ENCODE measurements at places on chromosomes 7 and 10.

- H3K4me3 ChIP-seq, result no peak overlapping the region
- no peaks in the 10 kb centered on the region for H3K36me3 ChIP-seq
Observed at GRCh38 chr10:80126876-80127275, 5.7 kb upstream of the PLAC9 start.

- H3K4me1 ChIP-seq, result peaks cover 18% of the 10 kb centered on the region
- no peak for DNase-seq
- no peaks in the 10 kb centered on the region for H3K27me3 ChIP-seq
- no peak overlapping the region for H3K4me3 ChIP-seq
- no peak overlapping the region for H3K27ac ChIP-seq
Observed at GRCh38 chr10:75544993-75545706, 113.7 kb downstream of the LRMDA start.

- peaks cover 4% of the 10 kb centered on the region for H3K27me3 ChIP-seq
- peaks cover 34% of the 10 kb centered on the region for H3K4me1 ChIP-seq
- H3K27ac ChIP-seq, result no peak overlapping the region
- no peak for DNase-seq
Observed at GRCh38 chr10:69871074-69871473, 69.4 kb downstream of the COL13A1 start.

GRCh38 chr7:120926943-120927346, 23.6 kb upstream of the ING3 start:
- no peak overlapping the region for H3K4me3 ChIP-seq
- no peak for DNase-seq
- no peaks in the 10 kb centered on the region for H3K36me3 ChIP-seq

- no peaks in the 10 kb centered on the region for H3K36me3 ChIP-seq
- H3K4me3 ChIP-seq, result no peak overlapping the region
- no peaks in the 10 kb centered on the region for H3K4me1 ChIP-seq
- no peak for DNase-seq
- H3K27me3 ChIP-seq, result no peaks in the 10 kb centered on the region
Observed at GRCh38 chr10:120005207-120006201, 113.0 kb downstream of the SEC23IP start.

- H3K36me3 ChIP-seq, result no peaks in the 10 kb centered on the region
- no peaks in the 10 kb centered on the region for H3K4me1 ChIP-seq
- no peaks in the 10 kb centered on the region for H3K27me3 ChIP-seq
- no peak overlapping the region for H3K27ac ChIP-seq
- DNase-seq, result no peak
Observed at GRCh38 chr7:154347700-154348266, 295.6 kb downstream of the DPP6 start.

GRCh38 chr10:88986549-88987242, 3.9 kb upstream of the FAS start:
- H3K4me3 ChIP-seq, result no peak overlapping the region
- no peak overlapping the region for H3K27ac ChIP-seq
- no peaks in the 10 kb centered on the region for H3K27me3 ChIP-seq

DNA sequence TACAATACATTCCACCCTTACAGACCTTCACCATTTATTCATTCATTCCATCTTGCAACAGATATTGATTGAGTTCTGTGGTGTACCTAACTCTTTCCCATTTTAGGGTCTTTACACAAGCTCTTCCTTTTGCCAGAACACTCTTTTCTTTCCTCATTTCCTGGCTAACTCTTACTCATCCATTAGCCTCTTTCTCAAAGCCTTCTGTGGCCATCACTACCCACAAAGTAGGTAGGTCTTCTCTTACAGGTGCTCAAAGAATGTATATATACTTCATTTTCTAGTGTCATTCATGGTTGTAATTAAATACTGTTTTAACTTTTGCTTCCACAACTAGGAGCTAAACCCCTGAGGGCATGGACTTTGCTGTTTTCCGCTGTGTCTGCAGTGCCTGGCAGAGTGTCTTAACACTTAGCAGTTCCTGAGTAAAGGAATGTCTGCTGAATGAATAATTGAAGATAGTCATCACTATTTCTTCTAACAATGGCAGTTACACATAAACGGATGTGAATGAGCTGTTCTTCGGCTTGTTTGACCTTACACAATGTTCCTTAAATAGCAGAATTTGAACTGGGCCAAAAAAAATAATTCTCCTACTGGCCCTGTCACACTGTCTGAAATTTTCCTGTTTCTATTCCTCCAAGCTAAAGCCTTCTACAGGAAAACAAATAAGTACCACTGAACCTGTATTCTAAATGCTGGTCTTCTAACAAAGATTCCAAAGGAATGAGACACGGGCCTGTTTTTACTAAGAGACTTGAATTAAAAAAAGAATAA, 15.1 kb downstream of the BCAP29 start:
- no peaks in the 10 kb centered on the region for H3K4me1 ChIP-seq
- no peak for DNase-seq

GRCh38 chr10:102468683-102469082, 17.3 kb upstream of the C10orf95 start:
- H3K27ac ChIP-seq, result no peak overlapping the region
- no peak for DNase-seq
- H3K36me3 ChIP-seq, result no peaks in the 10 kb centered on the region
- no peaks in the 10 kb centered on the region for H3K4me1 ChIP-seq

DNA sequence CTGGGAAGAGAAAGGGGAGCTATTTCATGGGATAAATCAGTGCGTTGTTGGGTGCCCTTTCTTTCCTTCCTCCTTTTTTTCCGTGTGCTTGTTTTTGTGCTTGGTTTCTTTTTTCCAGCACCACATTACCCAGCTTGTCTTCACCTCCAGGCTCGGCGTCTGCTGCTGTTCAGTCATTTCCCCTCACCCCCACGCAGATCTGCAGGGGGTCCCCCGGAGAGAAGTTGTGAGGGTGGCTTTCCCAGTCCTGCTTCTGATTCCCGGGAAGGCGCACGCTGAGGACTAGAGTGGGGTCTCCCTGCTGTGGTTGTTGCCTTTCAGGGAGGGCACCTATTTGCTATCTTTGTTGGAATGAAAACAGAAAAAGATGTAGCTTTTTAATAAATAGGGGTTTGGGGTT, 1.6 kb downstream of the CAMK1D start:
- H3K36me3 ChIP-seq, result no peaks in the 10 kb centered on the region
- DNase-seq, result no peak
- peaks cover 17% of the 10 kb centered on the region for H3K4me1 ChIP-seq

- H3K4me3 ChIP-seq, result no peak overlapping the region
- DNase-seq, result no peak
- H3K36me3 ChIP-seq, result no peaks in the 10 kb centered on the region
- H3K27me3 ChIP-seq, result no peaks in the 10 kb centered on the region
- H3K27ac ChIP-seq, result no peak overlapping the region
Observed at GRCh38 chr10:124240839-124241291, 147.5 kb upstream of the CHST15 start.

- no peaks in the 10 kb centered on the region for H3K27me3 ChIP-seq
- H3K4me3 ChIP-seq, result no peak overlapping the region
- no peak for DNase-seq
- no peaks in the 10 kb centered on the region for H3K36me3 ChIP-seq
Observed at GRCh38 chr10:32171204-32171603, 115.0 kb upstream of the KIF5B start.

GRCh38 chr10:36479073-36479472, 646.3 kb upstream of the ANKRD30A start:
- no peak overlapping the region for H3K27ac ChIP-seq
- DNase-seq, result no peak
- H3K4me1 ChIP-seq, result no peaks in the 10 kb centered on the region
- H3K4me3 ChIP-seq, result no peak overlapping the region
- H3K27me3 ChIP-seq, result no peaks in the 10 kb centered on the region
- H3K36me3 ChIP-seq, result no peaks in the 10 kb centered on the region

- H3K27me3 ChIP-seq, result no peaks in the 10 kb centered on the region
- no peak for DNase-seq
- no peaks in the 10 kb centered on the region for H3K36me3 ChIP-seq
- H3K4me1 ChIP-seq, result no peaks in the 10 kb centered on the region
Observed at GRCh38 chr7:19491821-19492452, 216.9 kb downstream of the POLR1F start.

- H3K4me1 ChIP-seq, result no peaks in the 10 kb centered on the region
- no peaks in the 10 kb centered on the region for H3K36me3 ChIP-seq
- DNase-seq, result no peak
- no peaks in the 10 kb centered on the region for H3K27me3 ChIP-seq
- H3K27ac ChIP-seq, result no peak overlapping the region
Observed at GRCh38 chr7:39527296-39527695, 38.9 kb upstream of the YAE1 start.

DNA sequence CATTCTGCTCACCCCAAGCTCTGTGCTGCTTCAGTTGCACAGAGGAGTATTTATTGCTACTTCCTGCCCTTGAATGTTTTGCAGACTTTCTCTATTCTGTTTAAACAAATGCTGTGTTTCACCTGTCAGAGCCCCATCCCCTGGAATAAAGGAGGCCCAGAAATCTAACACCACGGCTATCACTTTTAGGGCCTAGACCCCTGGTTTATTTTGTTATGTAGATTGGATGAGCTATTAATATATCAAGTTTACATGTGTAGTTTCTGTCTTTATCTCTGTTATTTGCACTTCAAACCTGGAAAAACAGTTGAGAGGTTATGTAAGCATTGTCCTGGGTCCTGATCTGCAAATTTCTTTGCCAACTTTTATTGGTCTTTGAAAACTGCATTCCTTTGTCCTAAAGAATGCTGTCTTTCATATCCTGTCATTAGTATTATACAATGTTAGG, 630.1 kb downstream of the PARD3 start:
- H3K4me3 ChIP-seq, result no peak overlapping the region
- H3K27ac ChIP-seq, result no peak overlapping the region
- no peaks in the 10 kb centered on the region for H3K36me3 ChIP-seq
- no peaks in the 10 kb centered on the region for H3K27me3 ChIP-seq
- no peak for DNase-seq

DNA sequence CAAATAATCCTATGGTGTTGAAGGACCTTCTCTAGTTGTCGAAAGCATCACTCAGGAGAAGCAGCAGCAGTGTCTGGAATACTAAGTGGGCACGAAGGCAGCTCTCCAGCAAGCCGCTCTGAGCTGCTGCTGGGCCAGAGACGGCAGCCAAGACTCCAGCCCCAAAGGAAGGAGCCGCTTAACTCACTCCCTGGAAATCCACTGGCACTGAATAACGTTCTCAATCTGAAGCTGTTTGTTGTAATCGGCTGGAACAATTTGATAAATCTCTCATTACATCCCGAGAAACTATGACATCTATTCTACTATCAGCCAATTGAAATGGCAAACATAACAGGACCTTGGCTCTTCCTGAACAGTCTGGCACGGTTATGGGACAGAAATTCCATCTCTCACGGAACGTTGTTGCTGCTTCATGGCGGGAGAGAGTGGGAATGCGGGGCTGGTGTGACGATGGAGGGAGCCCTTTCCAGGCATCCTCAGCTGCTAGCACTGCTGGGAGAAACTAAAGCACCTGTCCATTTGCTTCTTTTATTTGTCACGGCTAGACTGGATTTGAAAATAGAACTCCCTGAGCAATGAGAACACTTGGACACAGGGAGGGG, 331.5 kb upstream of the RNF32 start:
- no peak for DNase-seq
- H3K27ac ChIP-seq, result no peak overlapping the region
- no peak overlapping the region for H3K4me3 ChIP-seq
- no peaks in the 10 kb centered on the region for H3K4me1 ChIP-seq
- no peaks in the 10 kb centered on the region for H3K27me3 ChIP-seq

- H3K27me3 ChIP-seq, result no peaks in the 10 kb centered on the region
- H3K27ac ChIP-seq, result no peak overlapping the region
- H3K36me3 ChIP-seq, result no peaks in the 10 kb centered on the region
- no peak overlapping the region for H3K4me3 ChIP-seq
Observed at GRCh38 chr10:11345224-11346054, 266.0 kb downstream of the USP6NL start.

GRCh38 chr7:133491201-133491691, 238.4 kb downstream of the EXOC4 start:
- H3K36me3 ChIP-seq, result peaks cover 14% of the 10 kb centered on the region
- no peaks in the 10 kb centered on the region for H3K4me1 ChIP-seq
- no peak overlapping the region for H3K27ac ChIP-seq
- no peak overlapping the region for H3K4me3 ChIP-seq

GRCh38 chr7:88597941-88598425, 161.5 kb upstream of the ZNF804B start:
- H3K27ac ChIP-seq, result no peak overlapping the region
- no peaks in the 10 kb centered on the region for H3K36me3 ChIP-seq
- no peaks in the 10 kb centered on the region for H3K4me1 ChIP-seq
- no peak overlapping the region for H3K4me3 ChIP-seq
- no peak for DNase-seq

- H3K27ac ChIP-seq, result no peak overlapping the region
- no peaks in the 10 kb centered on the region for H3K27me3 ChIP-seq
- no peak overlapping the region for H3K4me3 ChIP-seq
- no peaks in the 10 kb centered on the region for H3K4me1 ChIP-seq
Observed at GRCh38 chr7:70481570-70482123, 650.3 kb upstream of the GALNT17 start.

DNA sequence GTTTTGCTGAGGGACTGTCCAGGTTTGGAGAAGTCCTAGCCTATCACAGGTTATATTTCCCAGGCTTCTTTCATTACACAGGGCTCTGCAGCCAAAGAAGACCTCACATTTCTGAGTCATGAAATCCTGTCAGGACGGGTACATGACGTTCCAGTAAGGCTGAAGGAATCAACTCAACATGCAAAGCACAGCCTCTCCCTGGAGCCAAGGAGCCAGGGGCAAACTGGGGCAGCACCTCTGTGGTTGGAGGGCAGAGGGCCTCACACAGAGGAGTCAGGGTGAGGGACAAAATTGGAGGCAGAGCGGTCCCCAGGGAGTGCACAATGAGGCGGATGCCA, 116.3 kb upstream of the GDF10 start:
- H3K4me1 ChIP-seq, result peaks cover 5% of the 10 kb centered on the region
- H3K27me3 ChIP-seq, result no peaks in the 10 kb centered on the region
- DNase-seq, result no peak
- H3K4me3 ChIP-seq, result no peak overlapping the region

GRCh38 chr10:48605786-48606529, 1.1 kb upstream of the ARHGAP22 start:
- H3K27ac ChIP-seq, result no peak overlapping the region
- H3K27me3 ChIP-seq, result no peaks in the 10 kb centered on the region
- H3K36me3 ChIP-seq, result no peaks in the 10 kb centered on the region
- H3K4me1 ChIP-seq, result peaks cover 31% of the 10 kb centered on the region
- DNase-seq, result no peak

DNA sequence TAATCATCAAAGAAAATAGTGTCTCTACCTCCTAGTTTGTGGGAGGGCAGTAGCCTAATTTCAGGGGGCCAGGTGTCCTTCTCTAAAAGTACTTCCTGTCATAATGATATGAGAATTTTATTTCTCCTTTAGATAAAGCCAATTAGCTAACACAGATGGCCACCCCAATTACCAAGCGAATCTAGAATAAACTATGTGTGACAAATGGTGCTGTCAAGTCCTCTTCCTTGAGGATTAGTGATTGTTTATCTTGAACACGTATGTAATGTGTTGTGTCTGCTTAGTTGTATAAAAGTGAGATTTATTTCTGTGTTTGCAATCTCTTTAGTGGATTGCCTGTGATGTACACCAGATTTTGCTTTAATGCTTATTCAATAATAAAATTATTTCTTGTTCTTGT, 1120.0 kb downstream of the SORCS1 start:
- H3K36me3 ChIP-seq, result no peaks in the 10 kb centered on the region
- no peak for DNase-seq
- no peak overlapping the region for H3K27ac ChIP-seq
- H3K4me1 ChIP-seq, result no peaks in the 10 kb centered on the region
